ENCODE measurements at places on chromosomes 11 and 22. TPM values are rescaled to one million over a fixed set of nuclear protein-coding genes. Genes with fewer than 3 reads are reported as not detected.

Gene UBQLNL
- 0.46 TPM for polyA plus RNA-seq

Gene PHETA2
- 10.4 TPM for polyA plus RNA-seq

Gene TCN1
- polyA plus RNA-seq = 0.50 TPM

Gene GP1BB
- polyA plus RNA-seq = 5.9 TPM

DNA sequence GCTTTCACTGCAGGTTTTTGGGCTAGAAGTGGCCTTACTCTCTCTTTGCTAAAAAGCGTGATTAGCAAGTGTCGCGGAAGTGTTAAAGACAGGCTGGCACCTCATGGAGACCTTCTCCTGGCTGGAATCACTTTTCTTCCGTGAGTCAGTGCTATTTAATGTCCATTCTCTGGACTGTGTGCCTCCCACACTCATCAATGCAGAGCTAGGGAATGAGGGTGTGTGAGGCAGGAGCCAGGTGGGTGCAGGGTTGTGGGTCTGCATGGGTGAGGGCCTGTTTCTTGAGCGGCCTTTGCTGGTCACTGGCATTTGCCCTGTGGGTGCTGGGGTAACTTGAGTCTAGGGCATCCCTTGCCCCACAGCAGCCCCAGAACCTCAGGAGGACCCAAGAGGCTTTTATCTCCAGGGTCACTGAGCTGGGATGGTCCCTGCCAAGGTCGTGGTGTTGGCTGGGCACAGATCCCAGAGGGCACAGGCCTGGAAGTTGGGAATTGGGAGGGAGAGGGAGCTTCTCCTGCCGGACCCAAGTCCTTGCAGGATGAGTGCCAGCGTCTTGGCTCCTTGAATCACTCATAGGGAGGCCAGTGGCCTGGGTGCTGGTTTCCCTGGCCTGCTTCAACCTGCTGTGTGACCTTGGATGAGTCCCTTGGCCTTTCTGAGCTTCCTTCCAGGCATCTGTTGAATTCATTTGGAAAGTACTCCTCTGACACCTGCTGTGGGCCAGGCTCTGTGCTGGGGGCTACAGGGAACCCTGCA is 30.0 kb downstream of the KIAA1671 start:
- no peak for DNase-seq

DNA sequence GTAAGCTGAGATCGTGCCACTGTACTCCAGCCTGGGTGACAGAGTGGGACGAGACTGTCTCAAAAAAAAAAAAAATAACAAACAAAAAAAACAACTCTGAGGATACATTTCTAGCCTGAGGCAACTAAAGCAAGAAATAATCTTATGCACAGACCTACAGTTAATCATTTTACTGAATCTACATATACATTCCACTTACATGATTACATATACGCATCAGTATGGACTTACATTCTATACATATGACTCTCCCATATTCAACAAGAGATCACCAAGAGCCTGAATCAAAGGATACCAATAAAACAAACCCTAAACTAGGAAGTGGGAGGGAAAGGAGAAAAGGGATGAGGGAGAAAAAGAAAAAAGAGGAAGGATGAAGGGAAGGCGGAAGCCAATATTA is 1.1 kb downstream of the ALG8 start:
- DNase-seq = no peak

DNA sequence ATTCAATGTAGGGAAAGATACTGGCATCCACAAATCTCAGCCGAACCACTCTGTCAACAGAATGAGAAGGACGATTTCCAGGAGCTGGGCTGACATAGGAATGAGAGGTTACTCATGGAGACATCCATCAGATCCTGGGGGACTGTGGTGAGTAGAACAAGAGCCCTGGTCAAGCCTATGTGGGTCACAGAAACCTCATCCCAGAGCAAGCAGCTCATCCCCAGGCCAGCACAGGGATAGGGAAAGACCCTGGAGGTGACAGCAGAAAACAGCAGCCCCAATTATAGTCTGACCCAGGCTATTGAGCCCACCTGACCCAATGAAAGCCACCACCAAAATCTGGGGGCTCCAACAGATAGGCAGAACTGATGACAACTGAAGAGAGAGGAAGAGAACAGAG is 128.0 kb upstream of the SERPIND1 start:
- no peak for DNase-seq

DNA sequence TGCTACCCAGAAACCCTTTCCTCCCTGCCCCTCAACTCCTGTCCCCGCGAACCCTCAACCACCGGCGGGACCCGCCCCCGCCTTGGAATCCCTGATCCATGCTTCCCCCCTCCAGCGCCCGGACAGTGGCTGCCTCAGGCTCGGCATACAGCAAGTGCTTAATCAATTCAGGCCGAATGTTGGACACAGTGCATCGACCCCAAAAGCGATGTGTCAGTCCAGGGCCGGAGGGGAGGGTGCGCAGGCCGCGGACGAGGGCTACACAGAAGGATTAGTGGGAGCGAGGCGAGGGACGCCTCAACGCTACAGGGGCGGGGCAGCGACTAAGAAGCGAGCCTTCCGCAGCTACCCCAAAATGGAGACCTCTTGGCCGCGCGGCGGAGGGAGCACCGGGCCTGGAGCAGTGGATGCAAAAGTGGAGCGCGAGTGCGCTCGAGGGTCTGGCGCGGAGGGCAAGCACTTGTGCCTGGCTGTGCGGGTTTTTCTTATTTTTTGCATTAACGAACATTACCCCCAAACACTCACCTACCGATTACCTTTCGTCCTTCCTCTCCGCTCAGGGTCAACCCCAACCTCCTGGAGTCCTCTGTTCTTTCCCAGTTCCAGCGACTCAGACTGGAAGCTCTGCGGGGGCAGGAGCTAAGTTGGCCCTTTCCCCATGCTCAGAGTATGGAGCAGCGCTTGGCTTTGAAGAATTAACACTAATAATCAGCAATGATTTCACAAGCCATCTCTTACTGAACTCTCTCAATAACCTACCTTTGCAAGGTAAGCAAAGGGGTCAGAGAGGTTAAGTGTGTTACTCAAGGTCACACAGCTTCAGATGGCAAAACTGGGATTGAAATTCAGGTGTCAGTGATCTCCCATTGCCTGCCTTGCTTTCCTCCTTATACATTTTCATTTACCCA is 30.0 kb upstream of the WNT11 start:
- DNase-seq = no peak

DNA sequence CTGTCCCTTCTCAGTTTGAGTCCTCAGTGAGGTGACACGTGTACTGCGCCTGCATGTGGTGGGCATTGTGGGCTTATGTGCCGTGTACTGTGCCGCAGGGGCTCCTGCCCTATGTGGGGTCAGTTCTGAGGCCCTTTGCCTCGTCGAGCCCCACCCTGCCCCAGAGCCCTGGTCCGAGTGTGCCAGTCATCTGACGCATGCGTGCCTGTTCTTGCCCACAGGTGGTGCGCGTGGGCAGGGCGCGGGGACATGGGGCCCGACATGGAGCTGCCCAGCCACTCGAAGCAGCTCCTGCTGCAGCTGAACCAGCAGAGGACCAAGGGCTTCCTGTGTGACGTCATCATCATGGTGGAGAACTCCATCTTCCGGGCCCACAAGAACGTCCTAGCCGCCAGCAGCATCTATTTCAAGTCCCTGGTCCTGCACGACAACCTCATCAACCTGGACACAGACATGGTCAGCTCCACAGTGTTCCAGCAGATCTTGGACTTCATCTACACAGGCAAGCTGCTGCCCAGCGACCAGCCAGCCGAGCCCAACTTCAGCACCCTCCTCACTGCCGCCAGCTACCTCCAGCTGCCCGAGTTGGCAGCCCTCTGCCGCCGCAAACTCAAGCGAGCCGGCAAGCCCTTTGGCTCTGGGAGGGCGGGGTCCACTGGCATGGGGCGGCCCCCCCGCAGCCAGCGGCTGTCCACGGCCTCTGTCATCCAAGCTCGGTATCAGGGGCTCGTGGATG is 22.3 kb upstream of the TMEM191C start:
- no peak for DNase-seq

- DNase-seq = no peak
These were observed 464.3 kb downstream of the NELL1 start for GRCh38 chr11:21133722-21134121.

DNA sequence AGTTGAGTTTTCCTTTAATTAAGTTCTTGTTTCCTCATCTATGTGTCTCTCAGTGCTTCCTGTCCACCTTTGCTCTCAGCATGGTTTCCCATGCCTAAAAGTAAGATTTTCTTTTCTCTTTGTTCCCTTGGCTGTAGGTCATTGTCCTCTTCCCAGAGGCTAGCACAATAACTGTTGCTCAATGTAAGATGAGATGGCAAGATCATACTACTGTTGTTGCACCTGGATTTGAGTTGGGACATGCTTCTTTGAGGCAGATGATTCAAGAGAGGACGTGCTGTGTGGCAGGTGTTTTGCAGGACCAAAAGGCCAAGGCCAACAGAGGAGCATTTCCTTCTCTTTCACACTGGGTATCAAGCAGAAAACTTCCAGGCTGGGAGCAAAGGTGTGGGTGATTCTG is 11.3 kb upstream of the NELL1 start:
- DNase-seq = no peak

- no peak for DNase-seq
These were observed at the start of gene GRK2 for GRCh38 chr11:67266449-67267187. GRK2 (plus strand) TSS chr11:67266473; CDS start chr11:67266700, 227 bp downstream.

- DNase-seq = no peak
These were observed 395.0 kb upstream of the CCDC90B start for GRCh38 chr11:83681031-83681781.

DNA sequence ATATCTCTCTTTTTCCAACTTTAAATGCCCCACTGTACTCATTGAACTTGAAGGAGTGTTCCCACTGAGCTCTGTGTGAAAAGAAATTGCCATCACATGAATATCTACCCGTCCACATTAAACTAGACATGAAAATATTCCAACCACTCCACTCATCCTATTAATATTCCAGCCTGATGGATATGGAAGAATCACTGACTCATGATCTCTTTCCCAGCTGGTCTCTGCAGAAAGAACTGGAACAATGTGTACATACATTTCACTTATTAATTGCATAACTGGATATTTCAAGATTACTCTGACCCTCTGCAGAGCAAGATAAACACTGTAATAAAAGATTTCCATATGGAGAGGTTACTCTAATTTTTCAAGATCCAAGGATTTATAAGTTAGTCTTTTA is 711.1 kb upstream of the LRRC4C start:
- no peak for DNase-seq

DNA sequence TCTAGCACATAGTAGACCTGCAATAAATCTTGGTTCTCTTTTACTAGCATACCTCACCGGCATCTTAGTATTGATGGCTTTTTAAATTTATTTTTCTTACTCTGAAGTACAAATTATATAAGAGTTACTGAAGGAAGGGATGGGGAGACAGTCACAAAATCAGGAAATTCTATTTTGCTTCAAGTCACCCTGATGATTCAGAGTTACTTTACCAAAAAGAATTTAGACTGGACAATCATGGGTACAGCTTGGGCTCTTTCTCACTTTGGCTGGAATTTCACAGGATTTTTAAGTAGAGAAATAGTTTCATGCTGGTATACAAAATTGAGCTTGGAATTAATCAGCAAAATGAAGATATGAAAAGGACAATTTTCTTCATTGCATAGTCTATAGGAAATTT is 919.2 kb downstream of the METTL15 start:
- no peak for DNase-seq

GRCh38 chr11:41404109-41404508 is 55.3 kb downstream of the LRRC4C start:
- no peak for DNase-seq

GRCh38 chr22:46033256-46034200 is 56.6 kb upstream of the WNT7B start:
- DNase-seq = no peak

GRCh38 chr11:46743043-46743442 is 24.0 kb downstream of the F2 start:
- no peak for DNase-seq

GRCh38 chr22:46053563-46054090 is 76.7 kb upstream of the WNT7B start:
- DNase-seq = peak; percentile 41

DNA sequence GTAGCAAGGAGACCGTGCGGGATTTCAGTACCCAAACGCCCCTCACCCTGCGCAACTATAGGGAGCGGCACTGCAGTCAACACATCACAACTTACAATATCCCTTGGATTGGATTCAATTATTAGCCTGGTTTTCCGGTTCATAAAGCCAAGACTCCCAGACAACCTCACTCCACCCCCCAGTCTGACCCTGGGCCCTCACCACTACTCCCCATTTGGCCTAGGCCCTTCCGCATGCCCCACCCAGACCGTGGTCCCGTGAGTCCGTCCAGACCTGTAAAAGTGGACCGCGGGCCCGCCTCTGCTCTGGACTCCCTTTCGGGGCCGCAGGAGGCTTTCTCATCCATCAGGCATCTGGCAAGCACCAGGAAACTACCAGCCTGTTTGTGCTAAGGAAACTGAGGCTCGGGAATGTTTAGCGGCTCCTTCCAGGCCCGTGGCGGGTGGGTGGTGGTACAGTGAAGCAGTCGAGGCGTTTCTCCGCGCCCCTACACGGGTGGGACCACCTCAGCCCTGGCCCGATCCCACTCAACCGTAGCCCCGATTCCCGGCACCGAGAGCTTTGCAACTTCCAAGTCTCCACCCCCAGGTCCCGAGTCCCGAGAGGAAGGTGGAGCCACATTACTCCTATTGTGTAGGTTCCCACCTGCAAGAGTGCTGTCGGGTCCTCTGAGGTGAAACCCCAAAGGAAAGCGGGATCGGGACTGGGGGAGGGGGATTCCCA is 679 bp upstream of the DPP3 start:
- no peak for DNase-seq

DNA sequence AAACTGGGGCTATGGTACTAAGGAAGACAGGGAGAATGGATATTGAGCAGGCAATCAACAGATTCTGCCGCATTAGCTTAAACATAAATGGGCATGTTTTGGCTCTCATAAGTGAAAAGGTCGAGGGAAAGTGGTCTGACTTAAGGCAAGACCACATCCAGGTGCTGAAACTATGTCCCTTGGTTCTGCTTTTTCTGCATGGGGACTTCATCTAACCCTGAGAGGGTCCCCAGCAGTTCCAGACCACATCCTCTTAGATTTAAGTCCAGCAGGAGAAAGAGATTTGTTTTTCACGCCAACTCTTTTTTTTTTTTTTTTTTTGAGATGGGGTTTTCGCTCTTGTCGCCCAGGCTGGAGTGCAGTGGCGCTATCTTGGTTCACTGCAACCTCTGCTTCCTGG is 5.5 kb downstream of the RPS6KA4 start:
- no peak for DNase-seq

DNA sequence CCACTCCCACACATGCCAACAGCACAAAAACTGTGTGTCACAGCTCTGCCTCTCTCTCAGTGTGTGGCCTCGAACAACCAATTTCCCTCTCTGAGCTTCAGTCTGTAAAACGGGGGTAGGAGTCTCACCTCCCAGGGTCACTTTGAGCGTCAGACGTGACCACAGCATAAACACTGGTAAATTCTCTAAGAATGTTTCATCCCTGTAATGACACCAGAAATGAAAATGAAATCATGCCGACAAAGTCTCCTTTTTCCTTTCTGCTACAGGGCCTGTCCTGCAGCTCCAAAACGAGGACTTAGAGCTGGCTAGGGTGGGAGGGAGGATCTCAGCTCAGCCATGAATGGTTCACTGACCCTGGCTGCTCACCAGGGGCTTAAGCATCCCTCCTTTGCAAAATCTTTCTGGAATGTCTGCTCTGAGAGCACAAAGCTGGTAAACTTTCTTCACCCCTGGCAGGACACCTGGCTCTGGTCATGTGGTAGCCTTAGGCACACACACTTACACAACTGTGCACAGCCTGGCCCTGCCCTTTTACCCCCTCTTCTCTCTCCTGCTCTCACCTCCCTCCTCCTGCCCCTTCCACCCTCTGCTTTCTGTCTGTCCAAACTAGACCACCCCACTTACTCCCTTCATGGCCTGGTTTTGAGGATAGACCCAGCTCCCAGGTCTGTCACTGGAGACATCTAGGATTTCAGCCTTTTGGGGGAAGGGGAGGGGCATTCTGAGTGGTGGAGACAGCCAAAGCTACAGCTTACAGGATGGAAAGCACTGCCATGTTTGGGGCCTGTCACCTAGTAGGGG is 12.3 kb upstream of the TSKU start:
- DNase-seq = no peak

Measured in right renal pelvis (tissue), 4 donors.